CD4-positive, alpha-beta memory T cell (primary cell): ENCODE measurements at places on chromosomes 13 and 19. TPM values are rescaled to one million over a fixed set of nuclear protein-coding genes. Genes with fewer than 3 reads are reported as not detected.

VSTM2B gene
- polyA plus RNA-seq = not detected

B3GNT8 gene
- 0.64 TPM for polyA plus RNA-seq

ANKLE1 gene
- polyA plus RNA-seq = 0.41 TPM

LPAR2 gene
- polyA plus RNA-seq = 37.7 TPM

FAAP24 gene
- polyA plus RNA-seq = 2.3 TPM

PSG3 gene
- not detected for polyA plus RNA-seq

ZNF221 gene
- not detected for polyA plus RNA-seq

MEX3D gene
- polyA plus RNA-seq = not detected

VAV1 gene
- polyA plus RNA-seq = 23.9 TPM

CEACAM18 gene
- not detected for polyA plus RNA-seq

LTBP4 gene
- 49.4 TPM for polyA plus RNA-seq

LAIR1 gene
- 23.1 TPM for polyA plus RNA-seq

TSHZ3 gene
- polyA plus RNA-seq = 0.57 TPM

CEACAM4 gene
- not detected for polyA plus RNA-seq

ZNF737 gene
- 3.1 TPM for polyA plus RNA-seq

CDC42EP5 gene
- not detected for polyA plus RNA-seq

ZNF578 gene
- 1.9 TPM for polyA plus RNA-seq

TLE2 gene
- 7.0 TPM for polyA plus RNA-seq

RINL gene
- polyA plus RNA-seq = 53.3 TPM

PRX gene
- not detected for polyA plus RNA-seq

CGB8 gene
- not detected for polyA plus RNA-seq

PSG7 gene
- not detected for polyA plus RNA-seq

LHFPL6 gene
- not detected for polyA plus RNA-seq

LILRB1 gene
- 0.34 TPM for polyA plus RNA-seq
